ENCODE measurements at places on chromosomes 11 and 22.
A peak's percentile ranks its signal among the peaks of the same experiment; 100 is the strongest.

DNA sequence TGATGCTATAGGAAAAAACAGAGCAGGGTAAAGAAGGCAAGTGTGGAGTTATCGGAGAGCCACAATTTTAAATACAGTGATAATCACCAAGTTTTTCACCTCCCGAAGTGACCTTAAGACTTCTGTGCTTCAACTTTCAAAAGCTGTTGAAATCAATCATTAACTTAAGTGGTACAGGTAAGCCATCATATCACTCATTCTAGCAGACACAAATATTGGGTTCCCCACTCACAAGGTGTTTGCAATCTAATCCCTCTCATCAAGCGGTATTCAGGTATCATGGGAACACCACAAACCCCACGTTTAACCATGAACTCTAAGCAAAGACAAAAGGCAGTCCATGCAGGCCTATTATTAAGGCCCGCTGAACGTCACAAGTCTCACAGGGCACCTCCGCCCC, 26.8 kb downstream of the LARGE1 start:
- H3K4me3 ChIP-seq: no peak overlapping the region
- H3K4me1 ChIP-seq: peaks cover 3% of the 10 kb centered on the region
- no peak for DNase-seq
- H3K27me3 ChIP-seq: no peaks in the 10 kb centered on the region
- no peak overlapping the region for H3K27ac ChIP-seq

DNA sequence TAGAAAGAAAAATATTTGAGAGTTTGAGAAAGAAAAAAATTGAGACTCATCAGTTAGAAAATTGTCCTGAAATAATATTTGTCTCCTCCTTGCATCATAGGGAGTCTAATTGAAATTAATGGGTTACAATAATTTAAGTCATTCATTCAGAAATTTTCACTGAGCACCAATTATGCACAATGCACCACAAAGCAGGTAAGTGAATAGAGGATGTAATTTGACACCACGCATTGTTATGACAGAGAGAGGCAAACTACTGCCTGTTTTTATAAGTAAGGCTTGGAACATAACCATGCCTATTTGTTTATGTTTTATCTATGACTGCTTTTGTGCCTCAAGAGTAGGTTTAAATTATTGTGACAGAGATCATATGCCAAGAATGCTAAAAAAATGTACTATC, 537.9 kb upstream of the FAT3 start:
- no peak overlapping the region for H3K4me3 ChIP-seq
- no peak for DNase-seq
- no peaks in the 10 kb centered on the region for H3K4me1 ChIP-seq
- H3K27ac ChIP-seq: no peak overlapping the region
- no peaks in the 10 kb centered on the region for H3K36me3 ChIP-seq

GRCh38 chr11:72112978-72113808, 698 bp upstream of the ANAPC15 start:
- H3K4me3 ChIP-seq: peak overlapping the region; percentile 95
- peaks cover 20% of the 10 kb centered on the region for H3K4me1 ChIP-seq
- peak overlapping the region; percentile 99 for H3K27ac ChIP-seq
- no peaks in the 10 kb centered on the region for H3K27me3 ChIP-seq
- H3K36me3 ChIP-seq: peaks cover 2% of the 10 kb centered on the region

DNA sequence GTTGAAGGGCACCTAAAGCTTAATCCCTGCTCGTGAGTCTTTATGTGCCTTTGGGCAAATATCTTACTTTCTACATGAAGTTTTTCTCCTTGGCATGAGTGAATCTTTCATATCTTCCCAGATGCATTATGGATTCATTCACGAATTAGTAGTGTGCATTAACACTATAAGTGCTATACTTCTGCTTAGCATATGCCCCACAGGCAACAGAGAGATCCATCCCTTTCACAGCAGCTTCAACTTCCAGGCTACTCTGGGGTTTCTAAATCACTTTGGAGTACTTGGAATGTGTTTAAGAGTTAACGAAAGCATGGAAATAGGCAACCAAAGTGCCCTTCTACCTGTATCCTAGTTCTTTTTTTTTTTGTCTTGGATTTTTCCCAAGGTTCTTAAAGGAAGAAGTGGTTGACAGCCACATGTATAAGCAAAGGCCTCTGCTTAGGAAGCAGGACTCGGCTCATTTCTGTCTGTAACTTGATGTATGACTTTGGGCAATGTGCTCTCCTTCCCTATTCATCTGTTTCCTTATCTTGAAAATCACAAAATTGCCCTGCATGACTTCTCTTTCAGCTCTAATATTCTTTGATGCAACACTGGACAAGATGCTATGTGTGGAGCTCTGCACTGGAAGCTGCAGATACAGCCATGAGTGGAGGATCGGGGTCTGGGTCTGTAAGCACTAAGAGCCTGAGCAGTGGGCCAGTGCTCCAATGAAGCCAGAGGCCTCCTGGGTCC, 54.5 kb upstream of the ME3 start:
- H3K27ac ChIP-seq: no peak overlapping the region
- H3K27me3 ChIP-seq: peaks cover 5% of the 10 kb centered on the region
- no peaks in the 10 kb centered on the region for H3K4me1 ChIP-seq

DNA sequence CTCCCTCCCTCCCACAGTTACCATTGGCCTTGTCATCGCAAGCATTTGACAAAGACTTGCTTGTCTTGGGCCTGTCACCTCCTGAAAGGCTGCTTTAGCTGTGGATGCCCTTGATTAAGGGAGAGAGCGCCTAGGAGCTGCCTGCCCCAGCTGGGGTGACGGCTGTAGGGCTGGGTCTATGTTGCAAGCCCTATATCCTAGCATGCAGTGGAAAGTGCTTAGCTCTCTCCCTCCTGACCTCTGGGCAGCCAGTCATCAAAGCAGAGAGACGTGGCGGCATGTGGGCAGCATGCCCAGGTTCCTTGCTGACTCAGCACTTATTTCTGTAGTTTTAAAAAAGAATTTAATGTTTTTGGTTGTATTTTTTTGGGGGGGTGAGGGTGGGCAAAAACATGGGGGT, 75.9 kb downstream of the BARX2 start:
- H3K27ac ChIP-seq: no peak overlapping the region
- DNase-seq: no peak
- no peaks in the 10 kb centered on the region for H3K36me3 ChIP-seq
- H3K4me3 ChIP-seq: no peak overlapping the region
- H3K4me1 ChIP-seq: no peaks in the 10 kb centered on the region
- no peaks in the 10 kb centered on the region for H3K27me3 ChIP-seq

GRCh38 chr11:31050061-31050765, 319.3 kb downstream of the DCDC1 start:
- H3K36me3 ChIP-seq: no peaks in the 10 kb centered on the region
- no peak for DNase-seq
- no peak overlapping the region for H3K4me3 ChIP-seq
- H3K27ac ChIP-seq: no peak overlapping the region

GRCh38 chr11:47161134-47161854, 15.4 kb downstream of the ARFGAP2 start:
- H3K4me3 ChIP-seq: no peak overlapping the region
- peak; percentile 67 for DNase-seq
- no peaks in the 10 kb centered on the region for H3K27me3 ChIP-seq

DNA sequence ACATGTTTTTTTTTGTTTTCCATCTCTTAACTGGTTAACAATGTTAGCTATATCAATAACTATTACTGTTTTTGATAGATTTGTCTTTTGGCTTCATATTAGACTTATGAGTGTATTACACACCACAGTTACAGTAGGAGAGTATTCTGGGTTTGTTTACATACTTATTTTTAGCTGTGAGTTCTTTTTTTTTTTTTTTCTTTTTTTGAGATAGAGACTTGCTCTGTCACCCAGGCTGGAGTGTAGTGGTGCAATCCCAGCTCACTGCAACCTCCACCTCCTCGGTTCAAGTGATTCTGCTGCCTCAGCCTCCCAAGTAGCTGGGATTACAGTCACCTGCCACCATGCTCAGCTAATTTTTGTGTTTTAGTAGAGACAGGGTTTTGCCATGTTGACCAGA, 28.0 kb downstream of the CNTF start:
- no peaks in the 10 kb centered on the region for H3K27me3 ChIP-seq
- no peaks in the 10 kb centered on the region for H3K36me3 ChIP-seq
- H3K27ac ChIP-seq: no peak overlapping the region
- no peak for DNase-seq
- peaks cover 14% of the 10 kb centered on the region for H3K4me1 ChIP-seq

GRCh38 chr22:33130473-33130872, 72.3 kb upstream of the SYN3 start:
- H3K27me3 ChIP-seq: peaks cover 6% of the 10 kb centered on the region
- H3K4me3 ChIP-seq: no peak overlapping the region
- H3K36me3 ChIP-seq: no peaks in the 10 kb centered on the region

DNA sequence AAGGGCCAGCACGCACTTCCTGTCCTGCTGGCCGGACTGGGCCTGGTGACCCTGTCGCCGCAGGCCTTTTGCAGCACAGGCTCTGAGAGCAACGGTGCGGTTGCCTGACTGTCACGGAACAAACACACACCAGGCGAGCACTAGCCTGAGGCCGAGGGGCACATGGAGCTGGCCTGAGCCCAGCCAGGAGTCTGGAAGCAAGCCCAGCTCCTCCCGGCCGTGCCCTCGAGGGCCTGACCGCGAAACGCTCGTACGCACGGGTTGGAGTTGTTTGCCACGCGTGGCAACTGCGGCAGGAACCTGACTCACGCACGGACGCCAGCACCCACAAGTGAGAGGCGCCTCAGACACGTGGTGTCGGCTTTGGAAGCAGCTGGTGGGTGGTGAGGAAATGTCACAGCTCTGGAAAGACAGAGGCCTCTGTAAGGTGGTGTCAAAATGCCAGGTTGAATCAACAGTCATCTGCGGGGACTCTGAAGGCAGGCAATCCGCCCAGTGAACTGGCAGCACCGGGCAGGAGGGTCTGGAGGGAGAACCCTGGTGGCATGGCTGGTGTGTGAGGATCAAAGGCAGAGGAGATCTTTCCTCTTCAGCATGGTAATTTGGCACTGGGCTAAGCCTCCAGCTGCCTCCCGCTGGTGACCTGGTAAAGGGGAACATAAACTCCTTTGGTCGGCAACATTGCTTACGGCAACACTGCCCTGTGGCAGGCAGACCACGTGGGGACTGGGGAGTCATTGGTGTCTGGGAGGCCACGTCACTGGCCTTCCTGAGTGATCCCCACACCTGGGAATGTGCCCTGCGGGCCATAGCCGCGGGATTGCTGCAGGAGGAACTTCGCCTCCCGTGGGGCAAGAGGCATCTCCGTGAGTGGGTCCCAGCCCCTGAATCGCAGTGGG, 15.3 kb upstream of the IL17REL start:
- H3K27ac ChIP-seq: peak overlapping the region; percentile 77
- peak overlapping the region; percentile 39 for H3K4me3 ChIP-seq
- H3K4me1 ChIP-seq: peaks cover 32% of the 10 kb centered on the region
- H3K36me3 ChIP-seq: no peaks in the 10 kb centered on the region
- H3K27me3 ChIP-seq: peaks cover 3% of the 10 kb centered on the region

GRCh38 chr22:27811778-27812177, 10.2 kb upstream of the MN1 start:
- peaks cover 6% of the 10 kb centered on the region for H3K27me3 ChIP-seq
- no peaks in the 10 kb centered on the region for H3K36me3 ChIP-seq
- no peaks in the 10 kb centered on the region for H3K4me1 ChIP-seq
- no peak overlapping the region for H3K4me3 ChIP-seq
- no peak overlapping the region for H3K27ac ChIP-seq

- H3K4me1 ChIP-seq: no peaks in the 10 kb centered on the region
- H3K4me3 ChIP-seq: no peak overlapping the region
- H3K27me3 ChIP-seq: no peaks in the 10 kb centered on the region
- no peak for DNase-seq
- H3K36me3 ChIP-seq: no peaks in the 10 kb centered on the region
- H3K27ac ChIP-seq: no peak overlapping the region
Observed at GRCh38 chr11:24181395-24182047, 315.3 kb upstream of the LUZP2 start.

DNA sequence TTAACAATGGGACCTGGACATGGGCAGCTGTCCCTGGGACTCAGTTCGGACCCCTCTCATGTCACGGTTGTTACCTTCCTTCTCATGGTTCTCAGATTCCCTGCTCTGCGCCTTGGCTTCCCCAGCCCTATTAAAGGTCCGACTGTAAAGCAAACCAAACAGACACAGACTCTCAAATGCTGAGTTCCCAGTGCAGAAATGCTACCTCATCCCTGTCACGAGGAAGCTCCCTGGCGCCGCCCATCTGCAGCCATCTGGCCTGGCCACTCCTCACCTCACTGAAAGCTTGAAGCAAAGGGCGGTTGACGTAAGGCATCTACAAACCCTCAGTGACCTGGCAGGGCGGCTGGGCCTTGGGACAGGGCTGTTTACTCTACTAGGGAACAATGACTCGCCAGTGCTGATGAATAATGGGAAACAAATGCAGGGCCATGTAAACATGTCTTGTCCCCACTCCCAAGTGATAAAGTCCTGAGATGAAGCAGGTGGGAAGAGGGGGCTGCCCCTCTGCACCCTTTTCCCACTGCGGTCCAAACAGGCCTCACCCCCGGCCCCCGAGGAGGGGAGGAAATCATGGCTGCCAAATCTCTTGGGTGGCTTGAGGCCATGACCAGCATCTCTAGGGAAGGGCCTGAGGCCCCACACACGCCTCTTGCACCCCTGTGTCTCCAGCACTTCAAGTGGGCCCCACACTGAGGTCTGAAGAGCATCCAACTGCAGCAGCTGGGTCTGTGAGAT, 49.3 kb downstream of the SCUBE1 start:
- H3K4me1 ChIP-seq: peaks cover 3% of the 10 kb centered on the region
- no peak overlapping the region for H3K4me3 ChIP-seq
- H3K27ac ChIP-seq: no peak overlapping the region
- no peaks in the 10 kb centered on the region for H3K36me3 ChIP-seq
- no peak for DNase-seq
- H3K27me3 ChIP-seq: peaks cover 2% of the 10 kb centered on the region

- no peaks in the 10 kb centered on the region for H3K4me1 ChIP-seq
- H3K27me3 ChIP-seq: no peaks in the 10 kb centered on the region
- no peaks in the 10 kb centered on the region for H3K36me3 ChIP-seq
Observed at GRCh38 chr11:69791276-69792180, 16.4 kb upstream of the FGF4 start.

- H3K4me1 ChIP-seq: peaks cover 5% of the 10 kb centered on the region
- no peak overlapping the region for H3K27ac ChIP-seq
- no peaks in the 10 kb centered on the region for H3K36me3 ChIP-seq
- no peak overlapping the region for H3K4me3 ChIP-seq
- peaks cover under 1% of the 10 kb centered on the region for H3K27me3 ChIP-seq
Observed at GRCh38 chr11:69501891-69502860, 20.7 kb downstream of the LINC01488 start.

Measured in activated naive CD8-positive, alpha-beta T cell treated with anti-CD3 and anti-CD28 coated beads, Interleukin-2, amount 50 U/mL, for 24 hours (primary cell).